ENCODE measurements at places on chromosomes 2 and 18. TPM values are rescaled to one million over a fixed set of nuclear protein-coding genes. Genes with fewer than 3 reads are reported as not detected.

- no peak for DNase-seq
These were observed 391.2 kb downstream of the CBLN2 start for GRCh38 chr18:72152935-72153334.

CSRNP3 gene
- polyA plus RNA-seq: 0.88 TPM

DNA sequence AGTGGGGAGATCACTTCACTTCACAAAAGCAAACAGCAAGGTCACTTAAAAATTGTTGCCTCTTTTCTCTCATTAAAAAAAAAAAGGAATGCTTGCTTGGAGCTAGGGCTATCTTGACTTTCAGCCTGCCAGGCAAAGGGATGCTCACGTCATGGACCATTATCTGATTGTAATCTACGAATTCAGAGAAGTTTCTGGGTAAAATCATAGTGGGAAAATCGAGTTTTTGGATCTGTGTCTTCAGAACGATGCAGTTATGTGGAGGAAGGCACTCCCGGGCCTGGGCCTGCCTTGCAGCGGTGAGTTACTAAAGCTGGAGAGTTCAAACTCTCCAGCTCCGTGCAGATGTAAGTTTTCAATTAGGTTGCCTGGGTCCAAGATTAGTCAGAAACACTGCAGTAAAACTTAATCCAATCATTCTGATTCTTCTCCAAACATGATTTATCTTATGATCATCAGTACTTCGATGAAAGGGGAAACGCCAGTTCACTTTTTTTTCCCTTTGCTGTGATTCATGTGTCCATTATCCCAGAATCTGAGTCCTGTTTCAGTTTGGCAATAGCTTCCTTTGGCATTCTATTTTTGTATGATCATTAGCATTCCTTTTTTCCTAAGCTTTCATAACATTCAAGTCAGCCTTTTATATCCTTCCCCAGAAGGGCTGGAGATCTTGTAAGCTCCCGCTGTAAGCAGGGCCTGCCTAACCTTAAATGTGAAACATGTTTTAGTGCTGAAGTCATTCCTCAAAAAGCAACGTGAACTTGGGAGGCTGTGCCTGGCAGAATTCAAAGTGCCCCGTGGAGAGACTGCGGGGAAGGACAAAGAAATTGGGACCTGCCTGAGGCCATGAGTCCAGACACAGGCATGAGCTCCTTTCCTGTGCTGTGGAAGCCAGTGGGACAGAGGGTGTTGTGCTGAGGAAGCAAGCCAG, 119.3 kb upstream of the TWIST2 start:
- no peak for DNase-seq

DNA sequence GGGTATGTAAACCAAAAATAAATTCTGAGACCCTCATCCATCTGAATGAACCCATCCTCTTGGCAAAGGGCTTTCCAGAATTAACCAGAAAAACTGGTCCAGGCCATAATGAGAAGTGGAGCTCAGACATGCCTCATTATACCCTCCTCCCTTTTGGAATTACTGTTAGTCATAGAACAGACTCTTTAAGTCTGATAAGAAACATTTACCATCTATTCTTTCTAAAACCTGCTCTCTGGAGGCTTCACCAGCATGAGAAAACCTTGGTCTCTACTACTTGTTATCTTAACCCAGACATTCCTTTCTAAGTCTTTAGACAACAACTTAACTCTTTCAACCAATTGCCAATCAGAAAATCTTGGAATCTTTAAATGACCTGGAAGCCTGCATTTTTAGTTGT, 82.8 kb downstream of the QPCT start:
- no peak for DNase-seq

VWC2L gene
- not detected for polyA plus RNA-seq

GRCh38 chr2:70663411-70663810, 104.6 kb downstream of the ADD2 start:
- DNase-seq: no peak

LRRTM1 gene
- polyA plus RNA-seq: 0.51 TPM

ZNF385B gene
- 0.59 TPM for polyA plus RNA-seq

DNA sequence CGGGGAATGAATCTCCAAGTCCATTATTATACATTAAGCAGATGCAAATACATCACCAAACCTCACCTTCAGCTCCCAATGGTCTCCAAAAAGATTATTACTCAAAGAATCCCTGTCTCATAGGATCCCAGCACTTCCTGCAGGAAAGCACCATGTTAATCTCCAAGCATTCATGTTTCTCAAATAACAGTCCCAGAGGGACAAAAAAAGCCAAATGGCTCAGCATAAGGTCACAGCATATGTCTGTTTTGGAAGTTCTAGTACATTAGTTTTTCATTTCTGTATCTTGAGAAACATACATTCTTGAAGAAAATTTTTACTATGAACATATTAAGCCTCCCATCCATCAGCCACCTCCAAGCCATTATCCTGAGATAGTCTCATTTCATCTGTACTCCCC, 103.3 kb downstream of the METTL4 start:
- no peak for DNase-seq

- DNase-seq: no peak
These were observed 111.9 kb downstream of the C1D start for GRCh38 chr2:67950919-67951318.
